ENCODE measurements at places on chromosomes 6 and 20.
A peak's percentile ranks its signal among the peaks of the same experiment; 100 is the strongest.

DNA sequence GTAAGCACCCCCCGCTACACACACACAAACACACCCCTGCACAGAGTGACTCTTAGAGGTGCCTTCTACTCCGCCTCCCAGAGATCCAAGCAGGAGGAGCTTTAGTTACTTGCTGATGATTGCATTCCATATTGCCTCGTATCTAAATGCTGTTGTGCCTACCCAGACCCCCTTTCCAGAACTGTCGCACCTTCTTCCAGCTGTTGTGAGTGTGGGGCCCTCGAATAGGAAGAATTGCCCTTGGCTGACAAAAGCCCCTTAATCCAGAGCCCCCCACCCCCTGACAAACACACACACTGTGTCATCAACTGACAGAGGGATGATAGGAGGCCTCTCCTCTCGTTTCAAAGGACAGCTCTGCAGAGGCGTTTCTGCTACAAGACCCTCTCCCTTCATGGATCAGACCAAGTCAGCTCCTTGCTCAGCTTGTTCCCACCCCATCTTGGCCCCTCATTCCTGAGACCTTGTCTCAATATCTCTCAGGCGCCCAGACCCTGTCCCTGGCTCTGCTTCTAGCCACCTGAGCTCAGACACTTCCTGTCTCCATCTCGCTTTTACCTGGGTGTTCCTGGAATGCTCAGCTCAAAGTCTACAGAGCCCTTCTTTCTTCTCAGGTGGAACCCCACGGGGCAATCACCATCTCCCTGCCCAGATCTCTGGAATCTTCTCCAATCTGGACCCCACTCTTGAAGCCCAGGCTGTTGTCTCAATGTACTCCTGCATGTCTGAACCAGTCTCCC, 4.0 kb upstream of the VSX1 start:
- DNase-seq, result no peak

DNA sequence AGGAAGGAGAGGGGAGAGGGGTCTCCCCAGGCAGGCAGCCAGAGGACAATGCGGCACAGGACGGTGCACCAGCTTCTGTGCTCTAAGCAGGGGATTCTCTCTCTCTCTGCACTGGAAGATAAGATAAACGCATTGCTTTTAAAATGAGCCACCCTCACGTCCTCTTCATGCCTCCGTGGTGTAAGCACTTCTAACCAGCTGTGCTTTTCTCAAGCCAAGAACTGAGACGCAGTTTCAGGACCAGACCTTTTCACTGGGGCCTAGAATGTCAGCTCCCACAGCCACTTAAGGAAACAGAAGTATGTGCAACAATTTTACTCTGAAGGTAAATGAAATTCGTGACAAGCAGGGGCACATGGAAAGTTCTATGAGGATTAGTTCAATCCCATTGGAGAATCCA, 82.4 kb downstream of the PSMB1 start:
- no peak for DNase-seq

- DNase-seq, result no peak
These were observed 84.1 kb downstream of the TNFAIP3 start for GRCh38 chr6:137951064-137951597.

DNA sequence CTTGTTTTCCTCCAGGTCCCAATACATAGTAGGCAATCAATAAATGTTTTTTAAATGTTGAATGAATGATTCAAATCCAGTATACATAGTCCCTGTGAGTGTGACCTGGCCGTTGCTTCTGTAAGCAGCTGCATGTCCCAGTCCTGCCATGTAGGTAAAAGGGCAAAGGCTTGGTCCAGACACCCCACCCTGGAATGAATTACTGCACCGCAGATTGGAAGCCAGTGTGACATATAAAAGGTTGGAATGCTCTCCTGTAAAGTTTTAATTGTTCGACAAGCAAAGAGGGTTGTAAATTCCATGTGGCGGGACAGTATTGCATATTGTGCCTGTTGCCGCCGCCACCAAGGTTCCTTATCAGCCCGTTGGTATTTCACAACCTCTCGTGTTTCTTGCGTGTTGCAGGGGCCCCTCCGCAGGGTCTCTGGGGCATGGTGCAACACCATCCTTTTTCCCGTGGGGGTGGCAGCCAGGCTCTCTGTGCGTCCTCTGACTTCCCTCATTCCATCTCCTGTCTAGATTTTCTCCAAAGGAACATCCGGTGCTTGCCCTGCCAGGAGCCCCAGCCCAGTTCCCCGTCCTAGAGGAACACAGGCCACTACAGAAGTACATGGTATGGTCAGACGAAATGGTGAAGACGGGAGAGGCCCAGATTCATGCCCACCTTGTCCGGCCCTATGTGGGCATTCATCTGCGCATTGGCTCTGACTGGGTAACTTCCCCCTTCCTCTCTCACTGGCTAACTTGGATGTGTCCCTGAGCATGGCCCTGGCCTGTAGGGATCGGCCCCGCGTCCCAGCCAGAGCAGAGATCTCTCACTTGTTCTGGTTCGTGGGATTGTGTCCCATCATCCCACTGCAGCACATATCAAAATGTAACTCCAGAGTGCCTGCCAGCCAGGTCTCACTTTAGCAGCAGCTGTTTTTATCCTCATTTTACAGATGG, 20.3 kb downstream of the POFUT1 start:
- DNase-seq, result no peak

GRCh38 chr6:108114841-108115597, 40.5 kb upstream of the OSTM1 start:
- no peak for DNase-seq

DNA sequence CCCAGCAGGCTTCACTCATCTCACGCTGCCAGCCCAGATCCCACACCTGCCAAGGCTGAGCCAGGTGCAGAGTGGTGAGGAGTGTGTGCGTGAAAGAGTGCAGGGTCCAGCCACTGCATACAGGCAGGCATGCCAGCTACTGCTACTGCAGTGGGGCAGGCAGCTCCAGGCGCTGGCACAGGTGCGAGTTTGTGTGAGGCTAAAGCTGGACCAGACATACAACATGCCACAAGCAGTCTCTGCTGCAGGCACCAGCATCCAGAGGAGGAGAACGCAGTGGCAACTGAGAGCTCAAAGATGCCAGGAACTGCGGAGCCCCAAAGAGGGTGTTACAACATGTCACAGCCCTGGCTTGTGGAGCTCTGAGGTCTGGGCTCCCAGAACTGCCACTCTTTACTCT, 149.8 kb downstream of the EYS start:
- DNase-seq, result no peak

DNA sequence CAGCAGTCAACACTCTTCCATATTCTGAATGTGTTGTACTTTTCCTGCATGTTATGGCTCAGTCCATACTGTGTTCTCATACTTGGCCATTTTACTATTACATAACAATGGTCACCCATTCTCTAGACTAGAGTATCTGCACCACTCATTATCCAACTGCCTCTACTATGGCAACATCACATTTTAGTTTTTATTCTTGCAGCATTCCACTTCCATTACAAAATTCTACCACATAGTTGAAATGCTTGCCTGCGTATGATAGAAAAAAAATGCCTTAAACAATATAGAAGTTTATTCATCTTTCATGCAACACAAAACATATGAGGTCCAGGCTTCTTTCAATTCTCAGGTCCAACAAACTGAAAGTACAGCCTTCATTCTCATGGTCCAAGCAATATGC, 128.0 kb downstream of the TENT5A start:
- no peak for DNase-seq

GRCh38 chr20:53382263-53382844, 211.3 kb downstream of the ZNF217 start:
- DNase-seq, result no peak

GRCh38 chr6:154267508-154268106, 89.0 kb downstream of the IPCEF1 start:
- no peak for DNase-seq

DNA sequence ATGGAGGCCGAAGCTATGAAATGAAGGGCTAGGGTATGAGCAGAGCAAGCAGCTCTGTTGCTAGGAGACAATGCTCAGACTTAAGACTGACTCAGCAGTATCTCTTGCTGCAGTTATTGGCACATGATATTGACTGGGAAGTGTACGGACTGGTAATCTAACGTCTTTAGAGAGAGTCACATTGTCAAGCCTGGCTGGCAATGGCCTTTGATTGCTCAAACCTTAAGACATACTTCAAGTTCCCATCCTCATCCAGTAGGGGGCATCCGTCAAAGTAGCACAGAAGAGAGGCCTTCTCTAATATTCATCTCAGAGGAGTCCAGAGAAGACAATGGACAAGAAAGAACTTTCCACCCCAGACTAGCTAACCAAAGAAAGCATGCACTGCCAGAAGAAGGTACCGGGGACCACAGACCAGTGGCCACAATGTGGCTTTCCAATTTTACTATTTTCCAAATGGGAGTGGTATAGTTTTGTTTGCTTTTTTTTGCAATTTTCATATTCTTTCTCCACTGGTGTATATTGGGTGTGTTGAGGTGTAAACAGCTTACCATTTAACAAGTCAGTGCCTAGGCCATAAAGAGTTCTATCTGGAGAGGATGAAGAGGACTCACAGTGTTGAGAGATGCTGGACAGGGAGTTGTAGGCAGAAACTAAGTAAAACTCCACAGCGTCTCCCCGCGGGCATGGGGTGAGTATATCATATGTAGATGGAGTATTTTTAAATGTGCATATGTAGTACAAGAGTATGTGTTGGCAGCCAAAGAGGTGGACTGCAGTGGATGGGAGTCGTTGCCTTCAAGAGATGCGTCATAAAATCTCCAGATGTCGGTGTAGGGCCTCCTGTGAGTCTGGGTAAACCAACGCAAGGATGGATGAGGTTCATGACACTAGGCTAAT, 36.7 kb downstream of the LRFN2 start:
- no peak for DNase-seq

GRCh38 chr6:45895569-45895968, 120.1 kb downstream of the CLIC5 start:
- no peak for DNase-seq

DNA sequence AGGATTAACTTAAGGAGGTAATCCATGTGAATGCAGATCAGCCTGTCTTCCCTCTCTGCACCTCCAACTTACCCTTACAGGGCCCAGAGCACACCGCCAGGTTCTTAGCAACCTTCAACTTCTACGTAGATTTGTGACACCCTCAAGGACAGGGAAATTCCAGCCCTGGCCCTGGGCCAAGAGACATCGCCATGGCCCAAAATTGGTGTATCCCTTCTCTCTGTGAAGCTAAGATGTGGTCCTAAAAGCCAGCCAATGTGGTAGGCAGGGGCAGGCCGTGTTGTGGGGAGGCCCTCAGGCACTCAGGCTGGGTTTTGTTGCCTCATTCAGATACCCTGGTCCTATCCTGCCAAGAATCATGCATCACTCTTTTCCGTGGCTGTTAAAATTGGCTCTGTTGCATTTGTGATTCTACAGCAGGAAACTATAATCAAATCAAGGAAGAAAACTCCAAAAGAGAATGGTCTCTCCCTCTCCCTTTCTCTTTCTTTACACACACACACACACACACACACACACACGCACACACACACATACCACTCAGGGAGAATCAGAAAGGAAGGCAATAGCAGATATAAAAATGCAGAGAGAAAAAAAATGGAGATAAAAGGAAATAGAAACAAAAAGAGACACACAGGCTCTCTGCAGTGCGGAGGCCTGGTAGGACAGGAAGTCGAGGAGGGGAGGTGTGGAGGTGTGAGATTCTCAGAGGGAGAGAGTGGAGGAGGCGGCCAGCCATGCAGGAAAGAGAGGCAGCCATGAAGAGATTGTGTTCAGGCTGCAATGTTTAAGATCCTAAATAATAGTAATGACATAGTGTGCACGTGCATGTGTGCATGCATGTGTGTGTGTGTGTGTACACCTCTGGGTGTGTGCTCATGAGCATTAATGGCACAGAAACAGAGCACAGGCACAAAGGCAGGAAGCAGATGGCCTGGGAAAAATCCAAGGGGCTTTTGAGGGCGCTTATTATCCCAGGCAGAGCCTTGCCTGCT, 201.8 kb upstream of the LRFN2 start:
- DNase-seq, result peak; percentile 3

DNA sequence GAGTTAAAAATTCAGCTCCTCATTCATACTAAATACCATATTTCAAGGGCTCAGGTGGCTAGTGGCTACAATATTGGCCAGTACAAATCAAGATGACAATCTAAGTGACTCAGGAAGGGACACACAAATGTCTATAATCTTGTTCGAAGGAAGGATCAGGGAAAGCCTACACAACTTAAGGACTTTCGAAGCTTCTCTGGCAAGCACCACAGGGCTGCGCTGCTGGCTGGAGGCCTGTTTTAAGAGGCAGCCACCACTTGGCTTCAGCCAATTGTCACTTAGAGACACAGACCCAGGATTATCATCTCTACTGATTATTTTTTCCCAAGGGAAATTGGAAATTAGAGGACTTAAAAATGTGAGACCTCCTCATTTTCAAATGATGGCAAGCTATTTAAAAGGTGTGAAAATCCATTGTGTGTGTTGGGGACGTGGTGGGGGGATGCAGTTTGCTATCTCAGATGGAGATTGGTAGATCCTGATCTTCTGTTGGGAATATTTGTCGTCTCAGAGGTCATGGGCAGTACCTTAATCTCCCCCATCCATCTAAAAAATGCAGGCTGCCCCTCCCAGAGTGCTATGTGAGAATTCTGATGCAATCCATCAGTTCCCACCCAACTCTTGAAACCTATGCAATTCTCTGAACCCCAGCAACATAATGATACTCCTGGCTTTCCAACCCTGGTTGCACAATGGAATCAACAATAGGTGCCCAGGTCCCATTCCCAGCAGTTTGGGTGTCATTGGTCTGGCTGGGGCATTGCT, 11.3 kb downstream of the ARHGAP40 start:
- no peak for DNase-seq

DNA sequence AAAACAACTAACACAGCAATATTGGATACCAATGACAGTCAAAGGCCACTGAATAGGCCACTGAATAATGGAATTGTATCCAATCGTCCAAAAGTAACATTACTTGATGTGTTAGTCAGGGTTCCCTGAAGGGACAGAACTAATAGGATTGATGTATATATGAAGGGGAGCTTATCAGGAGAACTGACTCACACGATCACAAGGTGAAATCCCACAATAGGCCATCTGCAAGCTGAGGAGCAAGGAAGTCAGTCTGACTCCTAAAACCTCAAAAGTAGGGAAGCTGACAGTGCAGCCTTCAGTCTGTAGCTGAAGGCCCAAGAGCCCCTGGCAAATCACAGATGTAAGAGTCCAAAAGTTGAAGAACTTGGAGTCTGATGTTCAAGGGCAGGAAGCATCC, 571.4 kb downstream of the PRKN start:
- DNase-seq, result no peak

- no peak for DNase-seq
These were observed 214.4 kb upstream of the PRND start for GRCh38 chr20:4507288-4507719.

GRCh38 chr6:169864148-169865020, 113.0 kb downstream of the ERMARD start:
- no peak for DNase-seq

- DNase-seq, result no peak
These were observed 732.1 kb downstream of the EPHA7 start for GRCh38 chr6:92687278-92687677.

GRCh38 chr20:49910340-49910706, 5.0 kb downstream of the SPATA2 start:
- no peak for DNase-seq

GRCh38 chr6:69289689-69290495, 506.9 kb downstream of the LMBRD1 start:
- no peak for DNase-seq

DNA sequence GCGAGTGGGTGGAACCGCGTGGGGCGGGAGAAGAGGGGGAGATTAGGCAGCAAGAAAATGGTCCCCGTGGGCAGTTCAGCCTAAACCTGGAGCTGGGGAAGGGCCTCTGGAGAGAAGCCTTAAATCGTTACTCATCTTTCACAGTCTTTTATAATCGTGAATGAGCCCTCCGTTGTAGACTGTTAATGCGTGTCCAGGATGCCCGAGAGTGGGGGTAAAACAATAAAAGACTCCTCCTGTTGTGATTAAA, 11.0 kb upstream of the ELOVL5 start:
- no peak for DNase-seq

GRCh38 chr6:45923831-45924391, 91.7 kb downstream of the CLIC5 start:
- DNase-seq, result peak; percentile 14

All from stimulated activated CD4-positive, alpha-beta T cell treated with anti-CD3 and anti-CD28 coated beads, Interleukin-12 subunit alpha, Interleukin-12 subunit beta, amount 100 ng/mL, for 24 hours (primary cell).